HT-29 (cell line): ENCODE measurements at places on chromosomes 16 and 17. TPM values are rescaled to one million over a fixed set of nuclear protein-coding genes. Genes with fewer than 3 reads are reported as not detected.

DNA sequence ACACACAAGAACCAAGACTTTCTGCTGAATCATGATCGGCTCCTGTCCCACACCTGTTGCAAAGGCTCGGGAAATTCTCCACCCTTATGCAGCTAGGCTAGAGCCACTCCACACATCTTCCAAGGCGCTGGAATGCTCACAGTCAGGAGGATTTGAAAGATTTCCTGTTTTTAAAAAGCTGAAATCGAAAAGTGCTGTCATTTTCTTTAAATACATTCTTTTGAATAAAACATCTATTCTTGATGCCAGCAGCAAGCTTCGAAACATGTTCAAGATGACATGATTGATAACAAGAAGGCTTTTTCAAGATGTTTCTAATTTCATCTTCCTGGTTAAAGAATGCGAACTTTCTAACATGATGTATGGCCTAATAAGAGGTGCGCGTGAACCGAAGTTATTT, 219.7 kb upstream of the CDH5 start:
- no peak for DNase-seq

GRCh38 chr17:75006653-75007052, 5.8 kb upstream of the MRPL58 start:
- DNase-seq = peak; percentile 32

GRCh38 chr16:79863128-79864031, 262.8 kb upstream of the MAF start:
- DNase-seq = no peak

- DNase-seq = peak; percentile 56
These were observed 305.2 kb downstream of the SEC14L1 start for GRCh38 chr17:77445760-77446532.

DNA sequence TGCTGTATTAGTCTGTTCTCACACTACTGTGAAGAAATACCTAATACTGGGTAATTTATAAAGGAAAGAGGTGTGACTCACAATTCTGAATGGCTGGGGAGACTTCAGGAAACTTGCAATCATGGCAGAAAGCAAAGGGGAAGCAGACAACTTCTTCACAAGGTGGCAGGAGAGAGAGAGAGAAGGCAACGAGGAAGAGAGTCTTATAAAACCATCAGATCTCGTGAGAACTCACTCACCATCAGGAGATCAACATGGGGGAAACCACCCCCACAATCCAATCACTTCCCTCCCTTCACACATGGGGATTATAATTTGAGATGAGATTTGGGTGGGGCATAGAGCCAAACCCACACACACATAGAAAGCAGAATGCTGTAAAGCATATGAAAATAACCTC, 896.2 kb downstream of the CDH11 start:
- peak; percentile 4 for DNase-seq

DNA sequence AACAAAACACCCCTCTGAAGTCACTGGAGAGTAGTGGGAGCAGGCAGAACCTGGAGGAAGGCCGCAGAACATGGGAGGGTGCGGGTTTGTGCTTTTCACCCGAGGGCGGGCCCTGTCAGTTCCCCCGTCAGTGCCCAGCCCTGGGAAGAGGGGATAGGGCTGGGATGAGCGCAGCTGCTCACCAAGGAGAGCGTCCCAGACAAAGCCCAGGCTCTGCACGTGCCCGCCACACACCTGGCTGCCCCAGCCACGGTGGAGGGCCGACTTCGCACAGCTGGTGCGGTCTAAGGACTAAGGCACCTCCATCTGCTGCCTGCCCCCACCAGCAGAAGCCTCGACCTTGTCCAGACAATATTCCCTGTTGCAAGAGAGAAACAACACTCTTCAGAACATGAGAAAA, 39.5 kb downstream of the ZCCHC14 start:
- no peak for DNase-seq

DNA sequence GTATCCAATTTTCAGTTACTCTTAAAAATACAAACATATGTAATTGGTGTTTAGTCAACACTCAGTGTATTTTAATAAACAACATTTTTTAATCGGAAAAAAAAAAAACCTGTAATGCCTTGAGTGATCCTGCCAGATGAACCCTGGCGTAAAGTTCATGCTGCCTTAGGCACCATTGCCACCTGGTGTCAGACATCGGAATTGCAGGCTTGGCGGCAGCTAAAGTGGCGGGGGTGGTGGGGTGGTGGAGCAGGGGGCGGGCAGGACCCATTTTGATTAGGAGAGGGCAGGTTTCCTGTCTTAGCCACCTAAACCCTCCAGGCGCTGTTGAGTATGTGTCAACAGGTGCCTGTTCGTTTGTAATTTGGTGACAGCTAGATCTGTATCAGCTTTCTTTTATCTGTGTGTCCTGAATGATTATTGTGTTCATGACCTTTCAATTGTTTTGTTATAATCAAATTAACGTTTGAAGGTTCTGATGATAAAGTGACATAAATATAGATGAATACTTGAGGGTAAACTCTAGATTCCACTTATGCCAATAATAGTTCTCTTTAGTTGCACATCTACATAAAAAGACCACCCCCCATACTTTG, 588.7 kb downstream of the CDH13 start:
- DNase-seq = peak; percentile 67

GRCh38 chr17:28514561-28515002, 8.4 kb downstream of the FOXN1 start:
- DNase-seq = peak; percentile 20

DNA sequence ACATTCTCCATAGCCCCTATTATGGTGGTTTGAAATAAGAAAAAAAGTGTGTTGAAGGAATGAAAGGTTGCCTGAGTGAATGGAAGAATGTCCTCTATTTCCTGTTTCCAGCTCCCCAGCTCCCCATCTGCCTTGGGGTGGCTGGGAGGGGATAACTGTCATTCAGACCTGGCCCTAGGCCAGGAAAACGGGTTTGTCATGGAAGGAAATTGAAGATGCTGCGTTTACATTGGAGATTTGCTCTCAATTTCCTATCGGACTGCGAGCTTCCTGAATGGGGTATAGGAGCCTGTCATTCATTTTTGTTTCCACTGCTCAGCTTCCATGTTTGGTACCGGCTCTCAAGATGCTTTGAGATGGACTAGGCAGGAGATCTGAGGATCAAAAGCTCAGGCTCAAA, 2.2 kb upstream of the FZD2 start:
- DNase-seq = no peak

DNA sequence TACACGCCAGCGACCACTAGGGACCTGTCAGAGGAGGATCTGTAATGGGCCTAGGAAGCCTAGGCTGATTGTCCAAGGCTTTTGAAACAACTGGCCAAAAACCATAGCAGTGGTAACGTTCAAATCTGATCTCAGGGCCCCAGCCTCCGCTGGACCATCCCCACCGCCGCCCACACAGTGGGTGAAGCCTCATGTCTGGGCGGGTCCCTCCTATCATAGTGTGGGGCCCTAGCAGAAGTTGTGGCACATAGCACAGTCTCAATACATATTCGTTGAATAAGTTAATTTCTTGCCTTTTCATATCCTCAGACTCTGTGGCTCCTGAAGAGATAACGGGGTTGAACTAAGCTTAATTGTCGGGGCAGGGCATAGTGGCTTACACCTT, 818 bp downstream of the DPH1 start:
- no peak for DNase-seq

DNA sequence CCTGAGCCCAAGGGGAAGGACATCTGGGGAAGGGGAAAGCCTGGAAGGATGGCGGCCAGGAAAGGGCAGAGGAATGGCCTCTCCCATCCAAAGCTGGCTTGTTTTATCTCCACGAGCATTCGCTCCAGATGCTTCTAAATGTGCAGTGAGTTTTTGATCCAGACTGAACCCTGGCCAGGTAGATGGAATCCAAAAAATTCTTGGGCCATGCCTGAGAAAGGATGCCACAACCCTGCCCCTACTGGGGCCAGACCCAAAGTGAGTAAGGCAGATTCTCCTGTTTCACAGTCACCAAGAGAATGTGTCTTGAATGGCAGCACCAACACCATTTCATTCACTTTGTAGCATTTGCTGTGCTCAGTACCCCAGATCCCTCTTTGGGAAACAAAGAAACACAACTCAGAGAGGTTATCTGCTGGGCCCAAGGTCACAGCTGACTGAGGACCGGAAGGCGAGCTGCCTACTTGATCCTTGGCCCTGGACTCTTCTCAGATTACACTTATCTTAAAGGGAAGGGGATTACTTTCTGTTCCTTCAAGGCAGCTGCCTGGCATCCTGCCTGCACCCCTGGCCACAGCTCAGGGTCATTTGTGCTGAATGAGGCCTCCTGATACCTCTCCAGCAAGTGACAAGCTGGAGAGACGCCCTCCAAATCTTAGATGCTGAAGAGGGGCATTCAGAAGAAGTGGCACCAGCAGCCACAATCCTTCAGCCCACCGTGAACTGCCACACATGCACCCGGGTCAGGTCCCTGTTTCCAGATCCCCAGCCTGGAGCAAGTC, 3.6 kb downstream of the LRRC75A start:
- DNase-seq = no peak

DNA sequence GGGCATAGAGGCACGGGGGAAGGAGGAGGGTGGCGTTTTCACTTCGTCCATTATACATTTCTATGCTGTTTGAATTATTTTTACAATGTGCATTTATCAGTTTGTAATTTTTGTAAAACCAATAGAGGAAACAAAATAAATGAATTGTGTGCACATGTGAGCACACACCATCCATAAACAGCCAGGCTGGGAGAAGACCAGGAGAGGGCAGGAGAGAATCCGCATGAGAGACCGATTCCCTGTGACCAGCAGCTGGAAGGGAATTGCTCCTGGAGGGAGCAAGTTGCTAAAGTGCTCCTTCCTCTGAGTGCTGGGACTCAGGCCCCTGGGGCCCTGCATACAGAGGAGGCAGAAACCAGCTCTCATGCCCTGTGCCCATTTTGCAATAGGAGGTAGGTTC, 126.0 kb downstream of the ABCC12 start:
- DNase-seq = no peak

GRCh38 chr17:76727745-76728456, 1.3 kb downstream of the METTL23 start:
- DNase-seq = no peak

DNA sequence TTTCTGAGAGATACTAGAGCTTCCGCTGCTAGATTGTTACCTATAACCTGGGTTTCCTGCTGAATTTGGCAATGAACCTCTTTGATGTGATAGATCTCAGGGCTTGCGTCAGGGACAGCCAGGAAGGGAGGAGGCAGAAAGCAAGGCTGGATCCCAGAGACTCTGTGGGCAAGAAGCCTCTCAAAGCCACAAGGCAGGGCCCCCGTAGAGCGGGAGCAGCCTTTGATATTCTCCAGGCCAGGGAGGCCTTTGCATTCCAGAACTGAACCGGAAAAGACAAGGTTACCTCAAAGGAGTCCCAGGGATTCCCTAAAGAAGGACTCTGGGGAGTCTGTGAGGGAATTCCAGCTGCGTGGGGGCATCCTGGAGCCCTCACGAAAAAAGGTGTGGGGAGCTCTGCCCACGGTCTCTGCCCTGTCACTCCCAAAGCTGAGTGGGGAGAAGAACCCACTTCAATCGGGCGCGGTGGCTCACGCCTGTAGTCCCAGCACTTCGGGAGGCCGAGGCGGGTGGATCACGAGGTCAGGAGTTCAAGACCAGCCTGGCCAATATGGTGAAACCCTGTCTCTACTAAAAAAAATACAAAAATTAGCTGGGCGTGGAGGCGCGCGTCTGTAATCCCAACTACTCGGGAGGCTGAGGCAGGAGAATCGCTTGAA, 14.3 kb upstream of the SCIMP start:
- no peak for DNase-seq

DNA sequence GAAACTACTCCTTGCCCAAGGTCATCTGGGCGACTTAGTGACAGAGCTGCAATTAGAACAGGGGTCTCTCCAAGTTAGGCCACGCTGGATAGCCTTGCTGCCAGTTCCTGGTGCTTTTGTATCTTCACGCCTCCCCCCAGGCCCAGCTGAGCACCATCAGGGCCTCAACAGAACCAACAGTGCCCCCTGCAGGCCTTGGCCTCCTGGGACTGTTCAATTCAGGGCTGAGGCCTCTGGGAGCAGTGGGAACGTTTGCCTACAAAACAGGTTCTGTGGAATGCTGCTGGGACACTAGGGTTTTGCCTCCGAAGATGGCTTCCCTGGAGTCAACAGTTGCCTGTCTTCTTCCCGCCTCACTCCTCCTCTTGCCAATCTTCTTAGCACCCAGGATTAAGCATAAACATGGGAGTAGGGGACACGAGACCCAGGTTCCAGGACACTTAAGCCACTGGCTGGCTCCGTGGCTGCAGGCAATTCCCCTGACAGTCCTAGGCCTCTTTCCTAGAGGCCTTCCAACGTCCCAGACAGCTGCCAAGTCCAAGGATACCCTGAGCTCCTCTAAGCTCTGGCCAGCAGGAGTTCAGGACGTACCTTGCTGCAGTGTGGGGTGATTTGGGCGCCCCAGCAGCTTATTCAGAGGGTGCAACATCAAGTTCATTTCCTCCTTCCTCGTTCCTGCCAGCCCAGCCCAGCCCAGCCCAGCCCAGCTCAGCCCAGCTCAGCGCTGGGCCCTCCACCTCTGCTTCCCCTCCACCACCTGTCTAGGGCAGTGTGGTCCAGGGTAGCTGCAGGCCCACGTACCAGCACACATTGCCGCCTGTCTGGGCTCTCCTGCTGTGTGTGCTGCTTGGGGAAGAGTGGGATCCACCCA, 246.6 kb upstream of the RPL38 start:
- peak; percentile 75 for DNase-seq

DNA sequence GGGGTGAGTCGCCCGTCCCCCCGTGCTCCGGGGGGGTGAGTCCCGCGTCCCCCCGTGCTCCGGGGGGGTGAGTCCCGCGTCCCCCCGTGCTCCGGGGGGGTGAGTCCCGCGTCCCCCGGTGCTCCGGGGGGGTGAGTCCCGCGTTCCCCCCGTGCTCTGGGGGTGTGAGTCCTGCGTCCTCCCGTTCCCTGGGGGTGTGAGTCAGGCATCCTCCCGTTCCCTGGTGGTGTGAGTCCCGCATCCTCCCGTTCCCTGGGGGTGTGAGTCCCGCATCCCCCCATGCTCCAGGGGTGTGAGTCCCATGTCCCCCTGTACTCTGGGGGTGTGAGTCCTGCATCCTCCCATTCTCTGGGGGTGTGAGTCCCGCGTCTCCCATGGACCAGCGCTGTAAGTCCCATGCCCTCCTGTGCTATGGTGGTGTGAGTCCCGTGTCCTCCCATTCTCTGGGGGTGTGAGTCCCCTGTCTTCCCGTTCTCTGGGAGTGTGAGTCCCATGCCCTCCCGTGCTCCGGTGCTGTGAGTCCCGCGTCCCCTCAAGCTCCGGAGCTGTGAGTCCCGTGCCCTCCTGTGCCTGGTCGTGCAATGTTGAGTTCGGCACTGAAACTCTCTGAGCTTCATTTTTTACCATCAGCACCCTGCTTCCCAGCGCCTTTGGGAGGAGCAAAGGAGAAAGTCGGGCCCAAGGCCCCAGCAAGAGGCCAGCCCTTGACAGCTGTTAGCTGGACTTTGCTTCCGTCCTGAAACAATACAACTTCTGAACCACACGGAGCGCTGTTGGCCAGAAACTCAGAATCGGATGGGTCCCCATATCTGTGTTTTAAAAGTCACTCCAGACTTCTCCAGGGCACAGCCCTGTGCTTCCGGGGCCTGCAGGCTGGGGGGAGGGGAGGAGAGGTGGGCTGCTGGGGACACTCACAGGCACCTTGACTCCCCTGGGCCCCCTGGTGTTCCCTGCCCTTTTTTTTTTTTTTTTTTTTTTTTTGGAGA, 11.5 kb upstream of the ZC3H18 start:
- DNase-seq = peak; percentile 85

GRCh38 chr16:60792437-60792836, 1243.8 kb downstream of the CDH8 start:
- no peak for DNase-seq

CD300LB gene
- total RNA-seq = not detected in 2 replicates

PRR29 gene
- 0.10 TPM in 1 of 2 replicates, not detected in the other for total RNA-seq

CRYM gene
- 0.61 and 1.8 TPM in 2 replicates for total RNA-seq

KRT20 gene
- 189 and 203 TPM in 2 replicates for total RNA-seq

NOXO1 gene
- total RNA-seq = 141 and 161 TPM in 2 replicates

GOT2 gene
- 59.0 and 62.6 TPM in 2 replicates for total RNA-seq

HSD11B2 gene
- 18.3 and 23.2 TPM in 2 replicates for total RNA-seq
